ENCODE measurements at places on chromosomes 16 and 17. TPM values are rescaled to one million over a fixed set of nuclear protein-coding genes. Genes with fewer than 3 reads are reported as not detected.

Gene TMIGD1
- total RNA-seq, result not detected

Gene ITGAL
- total RNA-seq, result 0.07 TPM

Gene C1QL1
- total RNA-seq, result not detected

Gene CCL8
- not detected for total RNA-seq

Gene MYO1D
- total RNA-seq, result 5.6 TPM

Gene PRR35
- not detected for total RNA-seq

Gene ZNF174
- total RNA-seq, result 17.7 TPM

Gene APOBR
- 0.41 TPM for total RNA-seq

Gene ABCC12
- 0.86 TPM for total RNA-seq

Gene ASPA
- not detected for total RNA-seq

Gene GEMIN4
- 31.1 TPM for total RNA-seq

Gene STH
- not detected for total RNA-seq

Gene HNF1B
- total RNA-seq, result not detected

Gene HSD11B2
- not detected for total RNA-seq

Gene CARD14
- not detected for total RNA-seq

Gene EPN3
- not detected for total RNA-seq

Gene ADAM11
- 1.3 TPM for total RNA-seq

Gene CLEC3A
- total RNA-seq, result 0.47 TPM

Gene CCDC92B
- total RNA-seq, result not detected

Gene VWA3A
- not detected for total RNA-seq

Gene SECTM1
- 0.72 TPM for total RNA-seq

Gene CCL4
- 7.6 TPM for total RNA-seq

Gene PAQR4
- total RNA-seq, result 44.0 TPM

Gene MT1M
- not detected for total RNA-seq

Gene MMP25
- 0.15 TPM for total RNA-seq

Gene MATCAP1
- total RNA-seq, result 6.8 TPM

Gene NKD1
- total RNA-seq, result not detected

Gene MT3
- not detected for total RNA-seq

Gene TMEM114
- not detected for total RNA-seq

Gene TBC1D3I
- not detected for total RNA-seq

Gene KCNH4
- total RNA-seq, result 0.04 TPM

Gene RHOT2
- total RNA-seq, result 73.8 TPM

Gene RNF112
- 0.07 TPM for total RNA-seq

Gene EMP2
- not detected for total RNA-seq

Gene TNFRSF17
- 6.2 TPM for total RNA-seq

Gene KRTAP4-3
- not detected for total RNA-seq

Gene MEOX1
- not detected for total RNA-seq

Gene SLC38A8
- not detected for total RNA-seq

Gene HSD17B1
- total RNA-seq, result 1.3 TPM

Gene CLEC18B
- total RNA-seq, result 6.0 TPM

Gene ATP2A1
- 4.4 TPM for total RNA-seq

Gene TTC19
- total RNA-seq, result 60.3 TPM

Gene MPRIP
- total RNA-seq, result 49.3 TPM

Gene MYH13
- total RNA-seq, result not detected

Gene BCL6B
- not detected for total RNA-seq

Gene STX1B
- total RNA-seq, result 0.11 TPM

Gene CCL1
- not detected for total RNA-seq

Gene EVPLL
- not detected for total RNA-seq

Gene KCNH6
- total RNA-seq, result not detected

Gene RRAD
- not detected for total RNA-seq

Gene ZNF646
- total RNA-seq, result 22.0 TPM

Gene ZACN
- total RNA-seq, result not detected

Gene CES5A
- total RNA-seq, result not detected
